ENCODE measurements at places on chromosomes 16 and 17.

DNA sequence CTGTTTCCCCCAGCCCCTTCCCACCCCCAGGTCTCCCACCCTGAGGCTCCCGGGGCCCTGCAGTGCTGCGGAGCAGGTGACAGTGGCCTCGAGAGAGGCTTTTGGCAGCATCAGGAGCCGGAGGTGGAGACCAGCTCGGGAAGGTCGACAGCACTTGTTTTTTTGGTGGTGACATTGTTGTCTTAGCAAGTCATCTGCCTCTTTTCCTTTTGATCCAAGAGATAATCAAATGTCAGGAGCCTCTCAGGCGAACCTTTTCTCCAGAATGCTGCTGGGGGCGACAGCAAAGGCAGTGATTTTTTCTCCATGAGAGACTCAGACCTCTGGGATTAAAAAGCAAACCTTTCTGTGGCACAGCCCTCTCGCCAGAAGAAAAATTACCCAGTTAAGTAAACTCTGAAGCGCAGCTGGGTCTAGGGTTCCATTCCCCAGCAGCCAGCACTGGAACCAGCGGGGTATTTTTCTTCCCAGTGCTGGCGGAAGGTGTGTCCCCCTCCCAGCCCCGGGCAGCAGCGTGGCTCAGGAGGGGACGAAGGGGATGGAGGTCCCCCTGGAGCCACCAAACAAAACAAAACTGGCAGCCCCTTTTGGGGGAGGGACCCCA lies 37.2 kb downstream of the GRIN2C start:
- DNase-seq, result no peak

- DNase-seq, result no peak
Observed at GRCh38 chr17:41984454-41984853, 17.9 kb downstream of the CNP start.

- no peak for DNase-seq
Observed at GRCh38 chr17:3678095-3678820, 9.6 kb downstream of the EMC6 start.

DNA sequence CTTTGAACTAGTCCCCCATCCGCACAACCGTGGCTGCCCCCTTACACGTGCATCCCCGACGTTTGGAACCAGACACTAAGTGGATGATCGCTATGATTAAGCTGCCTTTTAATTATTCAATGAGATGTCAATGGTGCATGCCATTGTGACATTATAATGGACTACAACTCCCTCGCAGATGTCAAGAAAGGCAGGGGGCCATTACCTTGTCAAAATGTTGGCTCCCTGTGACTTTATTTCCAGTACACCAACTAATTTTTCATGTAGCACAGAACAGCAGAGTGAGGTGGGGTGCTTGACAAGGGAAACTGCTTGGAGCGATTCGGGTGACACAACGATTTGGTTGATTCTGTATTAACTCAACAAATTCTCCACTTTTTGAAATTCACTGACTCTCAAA lies 26.5 kb downstream of the ASIC2 start:
- DNase-seq, result no peak

GRCh38 chr17:59219992-59220327 lies 351 bp upstream of the GDPD1 start:
- no peak for DNase-seq

GRCh38 chr17:66855204-66855603 lies 20.3 kb downstream of the CACNG5 start:
- no peak for DNase-seq

GRCh38 chr17:8160224-8160577 lies 2.5 kb downstream of the VAMP2 start:
- no peak for DNase-seq

DNA sequence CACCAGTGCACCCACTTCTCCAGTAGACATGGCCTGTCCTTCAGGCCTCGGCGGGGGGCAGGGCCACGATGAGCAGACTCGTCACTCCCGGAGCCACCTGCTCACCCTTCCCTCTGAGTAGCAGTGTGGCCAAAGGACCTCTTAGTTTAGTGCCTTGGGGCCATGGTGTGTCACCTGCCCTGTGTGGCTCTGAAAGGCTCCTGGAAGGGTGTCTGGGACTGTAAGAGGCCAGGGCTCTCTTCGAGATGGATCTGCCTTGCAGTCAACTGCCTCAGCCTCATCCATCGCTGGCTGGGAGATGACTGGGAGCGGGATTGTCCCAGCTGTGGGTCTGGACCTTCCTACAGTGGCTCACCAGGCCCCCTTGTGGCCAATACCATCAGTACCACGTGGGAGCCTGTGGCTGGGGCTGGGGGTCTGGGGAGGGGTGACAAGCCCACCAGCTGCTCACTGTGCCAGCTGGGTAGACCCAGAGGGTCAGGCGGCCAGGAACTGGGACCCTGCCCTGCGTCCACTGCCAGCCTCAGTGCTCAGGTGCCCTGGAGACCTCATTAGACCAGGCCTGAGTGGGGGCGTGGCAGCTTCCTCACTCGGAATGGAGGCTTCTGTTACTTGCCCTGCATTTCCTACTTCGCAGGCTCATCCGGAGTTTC lies 133.4 kb downstream of the OR1D5 start:
- no peak for DNase-seq

GRCh38 chr17:9220398-9221146 lies 199.3 kb downstream of the NTN1 start:
- no peak for DNase-seq

GRCh38 chr16:19114359-19115147 lies 789 bp downstream of the ITPRIPL2 start:
- DNase-seq, result no peak

DNA sequence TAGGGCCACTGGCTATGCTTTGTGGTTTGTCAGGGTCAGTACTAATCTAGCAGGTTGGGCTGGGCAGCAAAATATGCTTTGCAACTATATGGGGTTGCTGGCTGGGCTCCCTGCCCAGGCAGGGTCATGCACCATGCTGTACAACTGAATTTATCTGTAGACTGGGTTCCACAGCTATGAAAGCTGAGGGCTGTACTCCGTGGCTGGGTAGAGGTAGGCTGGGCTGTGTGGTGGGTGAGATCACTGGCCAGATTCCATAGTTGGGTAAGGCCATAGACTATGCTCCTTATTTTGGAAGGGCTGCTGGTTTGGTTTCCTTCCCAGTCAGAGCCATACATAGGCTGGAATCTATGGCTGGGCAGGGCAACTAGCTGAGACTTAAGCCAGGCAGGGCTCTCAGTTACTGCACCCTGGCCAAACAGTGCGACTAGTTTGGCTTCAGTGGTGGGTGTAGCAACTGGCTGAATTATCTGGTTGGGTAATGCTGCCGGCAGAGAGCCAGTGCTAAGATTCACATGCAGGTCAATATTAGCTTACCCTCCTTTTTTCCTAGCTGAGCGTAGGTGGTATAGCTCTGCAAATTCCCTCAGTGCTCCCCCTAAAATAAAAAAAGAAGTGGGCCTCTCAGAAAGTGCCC lies 769.1 kb upstream of the CDH8 start:
- no peak for DNase-seq

- no peak for DNase-seq
Observed at GRCh38 chr16:18800775-18801144, 589 bp downstream of the ARL6IP1 start.

- DNase-seq, result no peak
Observed at GRCh38 chr17:82976982-82977488, 102.4 kb upstream of the METRNL start.

DNA sequence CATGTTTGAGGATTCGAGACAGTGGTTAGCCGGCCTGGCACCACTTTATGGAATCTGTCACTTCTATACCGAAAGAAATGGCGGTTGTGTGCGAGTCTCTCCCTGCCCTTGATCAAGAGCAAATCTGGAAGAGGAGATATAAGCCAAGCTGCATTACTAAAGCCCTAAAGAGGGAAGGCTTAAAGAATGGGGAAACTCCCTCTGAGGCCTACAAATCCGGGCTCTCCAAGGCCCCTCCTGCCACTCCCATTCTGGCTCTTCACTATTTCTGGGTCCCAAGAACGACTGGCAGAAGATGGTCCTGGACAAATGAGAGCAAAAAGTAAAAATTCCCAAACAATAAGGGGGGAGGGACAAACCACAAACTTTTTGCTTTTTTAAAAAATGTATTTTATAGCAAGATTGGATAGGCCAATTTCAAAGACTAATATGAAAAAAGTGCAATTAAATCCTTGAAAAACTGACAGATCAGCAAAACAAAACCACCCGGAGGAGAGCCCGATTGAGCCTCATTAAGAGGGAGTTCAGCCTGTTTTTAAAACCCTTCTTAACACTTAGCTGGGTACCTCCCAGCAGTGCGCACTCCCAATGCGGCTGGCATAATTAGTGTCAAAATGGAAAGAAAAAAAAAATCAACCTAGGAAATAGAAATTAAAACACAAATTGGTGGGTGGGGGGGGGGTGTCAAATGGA lies 193.5 kb downstream of the ZFHX3 start:
- DNase-seq, result no peak

- no peak for DNase-seq
Observed at GRCh38 chr16:4261557-4262172, 11.2 kb downstream of the TFAP4 start.

DNA sequence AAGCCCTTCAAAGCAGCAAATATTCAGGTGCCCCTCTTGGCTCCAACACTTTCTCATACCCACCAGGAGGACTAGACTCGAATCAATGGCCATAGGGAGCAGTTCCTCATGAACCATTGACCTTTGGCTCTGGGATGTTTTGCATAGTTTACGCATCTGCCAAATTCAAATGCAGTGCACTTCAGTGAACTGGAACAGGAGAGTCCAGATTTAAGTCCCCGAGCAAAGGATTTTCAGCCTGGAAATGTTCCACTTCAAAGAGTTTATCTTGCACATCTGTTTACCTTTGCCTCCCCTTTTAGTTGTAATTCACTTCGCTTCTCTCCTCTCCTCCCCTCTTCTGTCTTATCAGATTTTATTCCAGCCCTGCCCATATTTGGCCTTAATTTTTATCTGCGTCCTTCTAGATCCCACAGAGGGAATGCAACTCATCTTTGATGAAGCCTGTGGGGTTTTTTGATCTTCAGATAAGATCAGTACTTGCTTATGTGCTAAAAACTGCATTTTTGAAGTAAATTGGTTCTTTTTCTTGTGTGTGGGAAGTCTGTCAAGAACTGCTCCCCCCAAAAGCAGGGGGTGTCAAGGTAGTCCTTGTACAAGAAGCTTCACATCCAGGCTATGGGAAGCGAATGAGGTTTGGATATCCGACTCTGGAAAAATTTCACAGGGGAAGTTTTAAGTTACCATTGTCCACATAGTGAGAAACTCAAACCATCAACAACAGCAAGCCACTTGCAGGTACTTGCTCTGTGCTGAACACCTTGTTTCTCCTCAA lies 281.6 kb downstream of the RBFOX1 start:
- no peak for DNase-seq

- no peak for DNase-seq
Observed at GRCh38 chr16:56649820-56650219, 1.9 kb upstream of the MT1B start.

DNA sequence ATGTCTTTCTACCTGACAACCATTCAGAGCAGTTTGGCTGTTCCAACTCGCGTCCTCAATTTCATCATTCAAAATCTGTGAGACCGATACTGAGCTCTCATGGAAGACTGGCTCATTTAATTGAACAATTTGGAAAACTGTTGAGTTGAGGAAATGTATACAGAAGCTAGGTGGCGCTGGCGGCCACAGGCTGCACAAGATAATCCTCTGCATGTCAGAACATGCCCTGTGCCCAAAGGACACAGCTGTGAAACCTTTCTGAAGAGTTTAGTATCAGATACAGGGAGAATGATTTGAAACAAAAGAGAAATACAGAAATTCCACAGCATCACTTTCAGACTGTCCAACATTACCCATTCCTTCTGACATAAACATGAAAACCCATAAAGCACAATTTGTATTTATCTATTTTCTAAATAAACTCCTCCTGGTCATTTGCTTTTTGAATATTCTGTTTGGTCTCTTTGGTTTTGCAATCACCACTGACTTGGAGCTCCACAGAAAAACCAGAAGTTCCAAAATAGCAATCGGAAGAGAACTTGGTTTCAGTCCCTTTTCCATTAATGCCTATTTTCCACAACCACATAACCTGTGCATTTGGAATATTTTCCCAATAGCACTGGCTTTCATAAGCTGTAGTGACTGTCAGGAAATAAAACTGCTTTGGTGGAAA lies 192.8 kb downstream of the MAP2K6 start:
- DNase-seq, result no peak

GRCh38 chr16:3656491-3657468 lies 2.3 kb downstream of the DNASE1 start:
- no peak for DNase-seq

- no peak for DNase-seq
Observed at GRCh38 chr16:69482410-69482991, 58.1 kb downstream of the CYB5B start.
